ENCODE measurements at places on chromosomes 5 and 9.

GRCh38 chr9:18361646-18362045 is 112.3 kb upstream of the ADAMTSL1 start:
- no peak for DNase-seq

- no peak for DNase-seq
Observed at GRCh38 chr5:14155739-14156138, 12.6 kb downstream of the TRIO start.

- no peak for DNase-seq
Observed at GRCh38 chr9:130255631-130256134, 9.9 kb upstream of the HMCN2 start.

DNA sequence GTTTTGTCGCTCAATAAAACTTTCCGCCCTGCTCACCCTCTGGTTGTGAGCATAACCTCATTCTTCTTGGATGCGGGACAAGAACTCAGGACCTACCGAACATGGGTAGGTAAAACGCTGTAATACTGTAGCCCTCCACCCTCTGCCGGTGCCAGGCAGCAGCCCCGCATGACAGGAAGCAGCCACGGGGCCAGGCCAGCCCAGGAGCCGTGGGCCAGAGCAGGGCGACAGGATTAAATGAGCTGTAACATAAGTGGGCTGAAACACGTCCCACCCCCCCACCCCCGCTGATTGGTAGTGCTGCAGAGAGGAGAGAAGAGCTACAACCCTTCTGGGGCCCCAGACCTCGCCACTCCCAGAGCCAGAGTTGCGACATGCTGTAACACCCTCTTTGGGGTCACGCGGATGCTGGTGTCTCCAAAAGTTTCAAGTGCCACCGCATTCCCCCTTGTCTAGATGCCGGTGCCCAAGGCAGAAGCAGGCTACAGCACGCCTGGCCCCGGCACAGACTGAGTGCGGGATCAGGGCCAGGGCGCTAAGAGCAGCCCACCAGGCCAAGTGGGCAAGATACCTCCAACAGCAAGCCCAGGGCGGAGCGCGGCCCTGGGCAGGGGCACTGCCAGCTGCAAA is 81.8 kb downstream of the FBXW11 start:
- DNase-seq = no peak

DNA sequence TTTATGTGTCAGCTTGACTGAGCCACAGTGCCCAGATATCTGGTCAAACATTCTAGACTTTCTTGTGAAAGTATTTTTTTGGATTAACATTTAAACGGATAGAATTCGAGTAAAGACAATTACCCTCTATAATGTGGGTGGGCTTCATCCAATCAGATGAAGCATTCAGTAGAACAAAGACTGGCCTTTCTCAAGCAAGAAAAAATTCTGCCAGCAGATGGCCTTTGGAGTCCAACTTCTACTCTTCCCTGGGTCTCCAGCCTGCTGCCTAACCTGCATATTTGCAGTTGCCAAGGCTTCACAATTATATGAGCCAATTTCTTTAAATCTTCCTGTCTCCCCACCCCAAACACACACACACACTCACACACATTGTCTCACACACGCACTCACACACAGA is 86.4 kb downstream of the MED10 start:
- DNase-seq = peak; percentile 11

DNA sequence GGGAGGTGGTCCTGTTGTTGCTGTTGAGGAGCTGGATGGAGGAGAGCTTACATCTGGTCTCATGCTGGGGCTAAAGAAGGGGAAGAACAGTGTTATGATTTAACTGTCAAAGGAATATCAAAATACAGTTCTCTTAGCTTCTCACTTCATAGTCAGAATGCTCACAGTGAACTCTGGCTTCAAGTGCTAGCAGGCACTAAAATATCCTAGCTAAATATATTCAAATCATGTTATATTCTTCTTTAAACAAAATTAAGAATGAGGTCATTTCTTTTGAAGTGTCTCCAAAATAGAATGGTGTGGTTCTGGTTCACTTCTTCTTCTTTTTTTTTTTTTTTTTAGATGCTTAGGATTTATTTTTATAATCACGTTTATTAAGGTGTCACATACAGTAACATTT is 89.4 kb downstream of the NR3C1 start:
- no peak for DNase-seq

GRCh38 chr9:137017791-137018497 is 10.1 kb downstream of the ABCA2 start:
- DNase-seq = no peak

DNA sequence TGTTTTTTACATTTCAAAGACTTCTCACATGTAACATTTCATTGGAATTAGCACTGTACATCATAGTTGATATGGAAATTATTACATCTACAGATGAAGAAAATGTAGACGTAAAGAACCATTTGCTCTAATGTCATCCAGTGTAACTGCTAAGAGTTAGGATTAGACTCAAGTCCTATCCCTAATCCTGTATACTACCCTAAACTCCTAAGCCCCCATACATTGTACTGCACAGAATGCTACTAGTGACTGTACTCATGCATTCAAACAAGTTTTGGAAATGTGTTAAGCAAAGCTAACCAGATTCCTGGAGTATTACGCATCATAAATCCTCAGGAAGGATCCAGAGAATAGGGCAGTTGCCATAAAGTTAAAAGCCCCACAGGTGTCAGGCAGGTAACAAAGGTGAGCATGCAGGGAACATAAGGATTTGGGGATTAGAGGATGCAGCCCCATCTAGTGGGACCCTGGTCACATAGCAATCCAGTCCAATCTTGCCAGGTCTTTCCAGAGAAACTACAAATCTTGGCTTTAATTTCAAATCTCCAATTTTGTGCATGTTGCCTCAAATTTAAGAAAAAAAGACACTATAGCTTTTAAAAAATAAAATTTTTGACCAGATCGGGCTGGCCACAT is 32.0 kb downstream of the HAVCR1 start:
- DNase-seq = no peak

- DNase-seq = no peak
Observed at GRCh38 chr9:34578241-34579103, 11.1 kb downstream of the CNTFR start.

- DNase-seq = no peak
Observed at GRCh38 chr9:120424248-120424647, 155.7 kb downstream of the CDK5RAP2 start.
